Ascending aorta (tissue), 2 donors: ENCODE measurements at places on chromosomes 3 and 15.
A peak's percentile ranks its signal among the peaks of the same experiment; 100 is the strongest.

- H3K4me1 ChIP-seq: no peaks in the 10 kb centered on the region
- H3K36me3 ChIP-seq: no peaks in the 10 kb centered on the region
- DNase-seq: no peak
- no peak overlapping the region for H3K4me3 ChIP-seq
- H3K27ac ChIP-seq: no peak overlapping the region
- H3K27me3 ChIP-seq: no peaks in the 10 kb centered on the region
Observed at GRCh38 chr3:151837057-151837456, 23.1 kb downstream of the AADAC start.

- H3K27ac ChIP-seq: no peak overlapping the region
- no peaks in the 10 kb centered on the region for H3K36me3 ChIP-seq
- H3K4me3 ChIP-seq: no peak overlapping the region
- no peak for DNase-seq
- H3K27me3 ChIP-seq: no peaks in the 10 kb centered on the region
Observed at GRCh38 chr15:69713726-69714559, 261.3 kb downstream of the RPLP1 start.

GRCh38 chr3:135503065-135503759, 462.3 kb upstream of the PPP2R3A start:
- H3K36me3 ChIP-seq: no peaks in the 10 kb centered on the region
- H3K4me3 ChIP-seq: no peak overlapping the region
- no peaks in the 10 kb centered on the region for H3K27me3 ChIP-seq
- no peak overlapping the region for H3K27ac ChIP-seq
- H3K4me1 ChIP-seq: no peaks in the 10 kb centered on the region
- DNase-seq: no peak

DNA sequence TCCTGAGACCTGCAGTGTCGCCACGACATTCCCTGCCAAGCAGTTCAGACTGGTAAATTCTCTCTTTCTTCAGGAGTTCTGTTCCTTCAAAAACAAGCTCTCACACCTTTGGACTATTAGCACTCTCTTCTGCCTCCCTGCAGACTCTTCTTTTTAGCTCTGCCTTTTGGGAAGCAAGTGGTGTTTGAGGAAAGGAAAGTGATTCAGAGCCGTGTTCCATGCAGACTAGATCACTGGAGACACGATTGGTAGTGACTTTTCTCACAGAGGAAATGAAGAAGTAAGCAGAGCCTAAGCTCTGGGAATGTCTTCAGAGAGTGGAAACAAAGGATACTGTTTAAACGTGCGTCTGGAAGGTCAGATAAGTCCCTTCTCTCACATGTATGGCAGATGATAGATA, 270.6 kb upstream of the TPRG1 start:
- H3K36me3 ChIP-seq: peaks cover 9% of the 10 kb centered on the region
- DNase-seq: no peak
- peak overlapping the region; percentile 78 for H3K27ac ChIP-seq

- no peak for DNase-seq
- H3K4me3 ChIP-seq: no peak overlapping the region
- no peaks in the 10 kb centered on the region for H3K36me3 ChIP-seq
- H3K4me1 ChIP-seq: no peaks in the 10 kb centered on the region
Observed at GRCh38 chr3:169311381-169311780, 352.1 kb downstream of the MECOM start.

GRCh38 chr15:71732636-71733035, 77.7 kb upstream of the NR2E3 start:
- DNase-seq: no peak
- H3K27ac ChIP-seq: no peak overlapping the region
- H3K4me3 ChIP-seq: no peak overlapping the region
- H3K36me3 ChIP-seq: no peaks in the 10 kb centered on the region
